A549 (cell line): ENCODE measurements at places on chromosomes 16 and 17. TPM values are rescaled to one million over a fixed set of nuclear protein-coding genes. Genes with fewer than 3 reads are reported as not detected.

The CD300LG gene
- polyA plus RNA-seq = not detected in 3 replicates

The PRKCB gene
- 0.01 to 0.13 TPM (median 0.09 TPM) in 3 replicates for polyA plus RNA-seq

DNA sequence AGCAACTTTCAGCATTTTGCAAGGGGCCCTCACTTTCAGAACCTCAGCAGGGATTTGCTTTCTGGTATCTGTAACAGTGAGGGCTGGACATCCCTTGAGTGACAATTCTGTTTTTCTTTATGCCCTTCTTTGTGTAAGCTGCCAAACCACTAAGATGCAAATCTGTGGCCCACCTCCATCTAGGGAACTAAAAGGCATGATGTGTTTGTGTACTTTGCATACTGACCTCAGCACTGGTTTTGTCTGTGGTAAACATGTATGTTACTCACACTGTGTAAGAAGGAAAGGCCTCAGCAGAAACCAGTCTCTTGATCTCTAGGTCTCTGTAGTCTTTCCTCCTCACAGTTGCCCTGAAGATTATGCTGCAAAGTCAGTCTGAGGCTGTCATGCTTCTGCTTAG is 396.6 kb upstream of the DYNLRB2 start:
- DNase-seq = no peak

- DNase-seq = no peak
Observed at GRCh38 chr16:79645701-79646100, 45.2 kb upstream of the MAF start.

DNA sequence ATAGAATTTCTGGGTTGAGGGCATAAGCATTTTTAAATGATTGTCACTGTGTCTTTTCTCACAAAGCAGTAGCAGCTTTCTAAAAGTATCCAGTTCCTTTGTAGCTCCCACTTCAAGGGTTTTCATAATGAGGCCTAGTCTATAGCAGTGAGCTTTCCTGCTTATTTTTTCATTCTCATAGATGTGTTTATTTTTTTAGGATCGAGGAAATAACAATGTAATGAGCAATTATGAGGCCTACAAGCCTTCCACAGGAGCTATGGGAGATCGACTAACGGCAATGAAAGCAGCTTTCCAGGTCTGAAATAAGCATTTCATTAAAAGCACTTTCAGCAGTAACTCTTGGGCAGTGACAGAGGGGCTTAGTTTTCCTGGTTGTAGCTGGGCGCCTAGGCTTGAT is 10.6 kb upstream of the PSMC5 start:
- no peak for DNase-seq

DNA sequence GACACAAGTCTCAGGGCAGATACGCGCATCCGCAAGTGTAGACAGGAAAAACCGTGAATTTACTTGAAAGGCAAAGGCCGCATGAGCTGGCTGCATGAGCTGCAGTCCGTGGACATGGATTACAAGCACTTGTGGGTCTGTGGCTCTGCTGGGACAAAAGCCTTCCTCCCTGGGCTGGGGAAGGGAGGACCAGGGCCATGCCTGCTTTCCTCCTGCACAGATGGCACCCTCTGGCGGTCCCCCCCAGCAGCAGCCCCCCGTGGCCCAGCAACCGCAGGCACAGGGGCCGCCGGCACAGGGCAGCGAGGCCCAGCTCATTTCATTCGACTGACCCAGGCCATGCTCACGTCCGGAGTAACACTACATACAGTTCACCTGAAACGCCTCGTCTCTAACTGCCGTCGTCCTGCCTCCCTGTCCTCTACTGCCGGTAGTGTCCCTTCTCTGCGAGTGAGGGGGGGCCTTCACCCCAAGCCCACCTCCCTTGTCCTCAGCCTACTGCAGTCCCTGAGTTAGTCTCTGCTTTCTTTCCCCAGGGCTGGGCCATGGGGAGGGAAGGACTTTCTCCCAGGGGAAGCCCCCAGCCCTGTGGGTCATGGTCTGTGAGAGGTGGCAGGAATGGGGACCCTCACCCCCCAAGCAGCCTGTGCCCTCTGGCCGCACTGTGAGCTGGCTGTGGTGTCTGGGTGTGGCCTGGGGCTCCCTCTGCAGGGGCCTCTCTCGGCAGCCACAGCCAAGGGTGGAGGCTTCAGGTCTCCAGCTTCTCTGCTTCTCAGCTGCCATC is 1.7 kb upstream of the MRPL12 start:
- DNase-seq = no peak

The AATK gene
- polyA plus RNA-seq = 0.37 to 0.51 TPM (median 0.39 TPM) in 3 replicates

DNA sequence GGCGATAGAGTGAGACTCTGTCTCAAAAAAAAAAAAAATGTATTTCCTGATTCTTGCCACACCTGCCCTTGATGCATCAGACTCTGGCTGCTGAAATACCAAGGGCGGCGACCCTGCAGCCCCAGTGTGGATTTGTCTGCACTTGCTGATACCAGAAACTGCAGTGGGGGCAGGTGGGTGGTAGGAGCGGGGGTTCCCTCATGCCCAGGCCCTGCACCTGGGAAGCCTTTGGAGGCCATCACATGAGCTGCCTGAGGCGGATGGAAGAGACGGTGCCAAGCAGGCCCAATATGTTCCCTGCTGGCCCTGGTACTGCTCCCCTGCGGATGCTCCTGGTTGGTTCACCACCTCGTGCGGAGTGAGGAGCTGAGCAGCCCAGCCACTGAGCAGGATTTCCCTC is 50.6 kb downstream of the MARF1 start:
- DNase-seq = no peak
